ENCODE measurements at places on chromosomes 2 and 18.

- no peak for DNase-seq
These were observed 97.3 kb upstream of the GCFC2 start for GRCh38 chr2:75807992-75808391.

DNA sequence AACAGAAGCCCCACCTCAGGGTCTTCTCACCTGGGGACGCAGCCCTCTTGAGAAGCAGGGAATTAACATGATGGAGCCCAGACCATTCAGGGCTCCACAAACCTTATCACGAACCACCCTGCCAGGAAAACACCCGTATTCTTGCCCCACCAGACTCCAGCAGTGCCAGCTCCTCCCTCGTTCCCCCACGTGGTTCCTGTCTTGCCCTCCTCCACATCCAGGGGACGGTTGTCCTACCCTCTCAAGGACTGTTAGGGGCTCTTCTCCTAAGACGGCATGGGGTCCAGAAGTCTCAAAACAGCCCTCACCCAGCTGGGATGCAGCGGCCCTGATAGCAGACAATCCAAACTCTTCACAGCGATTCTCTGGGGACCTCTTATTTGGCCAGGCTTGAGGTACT, 372.2 kb upstream of the HS6ST1 start:
- no peak for DNase-seq

DNA sequence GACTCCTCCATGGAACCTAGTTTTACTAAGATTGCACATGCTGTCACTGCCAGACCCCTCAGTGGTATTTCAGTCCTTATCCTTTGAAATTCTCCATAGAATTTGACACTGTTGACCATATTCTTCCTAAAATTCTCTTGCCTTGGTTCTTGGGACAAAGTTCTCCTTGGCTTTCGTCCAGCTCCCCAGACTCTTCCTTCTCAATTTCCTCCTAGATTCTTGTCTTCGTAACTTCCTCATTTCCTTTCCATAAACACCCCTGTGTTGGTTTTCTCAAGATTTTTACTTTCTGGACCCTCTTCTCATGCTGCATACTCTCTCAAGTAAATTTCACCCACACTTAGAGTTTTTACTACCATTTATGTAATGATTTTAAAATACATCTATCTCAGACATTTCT, 96.6 kb upstream of the TWSG1 start:
- no peak for DNase-seq

DNA sequence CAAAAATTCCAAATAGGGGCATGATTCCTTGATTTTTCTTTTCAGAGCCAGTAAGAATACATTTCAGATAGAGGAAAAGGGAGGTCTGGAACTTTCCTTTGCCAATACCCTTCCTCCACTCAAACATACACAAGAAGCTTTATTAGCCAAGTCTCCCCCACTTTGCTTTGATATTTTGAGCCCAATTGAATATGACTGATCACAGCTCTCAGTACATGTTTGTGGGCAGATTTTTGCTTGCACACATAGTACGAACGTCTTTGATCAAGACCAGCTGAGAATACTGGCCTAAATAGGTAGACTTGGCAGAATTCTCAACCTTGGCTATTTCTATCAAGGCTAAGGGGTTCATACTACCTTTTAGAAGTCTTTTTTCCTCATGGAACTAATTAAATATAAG, 148.8 kb upstream of the PGAP1 start:
- no peak for DNase-seq

DNA sequence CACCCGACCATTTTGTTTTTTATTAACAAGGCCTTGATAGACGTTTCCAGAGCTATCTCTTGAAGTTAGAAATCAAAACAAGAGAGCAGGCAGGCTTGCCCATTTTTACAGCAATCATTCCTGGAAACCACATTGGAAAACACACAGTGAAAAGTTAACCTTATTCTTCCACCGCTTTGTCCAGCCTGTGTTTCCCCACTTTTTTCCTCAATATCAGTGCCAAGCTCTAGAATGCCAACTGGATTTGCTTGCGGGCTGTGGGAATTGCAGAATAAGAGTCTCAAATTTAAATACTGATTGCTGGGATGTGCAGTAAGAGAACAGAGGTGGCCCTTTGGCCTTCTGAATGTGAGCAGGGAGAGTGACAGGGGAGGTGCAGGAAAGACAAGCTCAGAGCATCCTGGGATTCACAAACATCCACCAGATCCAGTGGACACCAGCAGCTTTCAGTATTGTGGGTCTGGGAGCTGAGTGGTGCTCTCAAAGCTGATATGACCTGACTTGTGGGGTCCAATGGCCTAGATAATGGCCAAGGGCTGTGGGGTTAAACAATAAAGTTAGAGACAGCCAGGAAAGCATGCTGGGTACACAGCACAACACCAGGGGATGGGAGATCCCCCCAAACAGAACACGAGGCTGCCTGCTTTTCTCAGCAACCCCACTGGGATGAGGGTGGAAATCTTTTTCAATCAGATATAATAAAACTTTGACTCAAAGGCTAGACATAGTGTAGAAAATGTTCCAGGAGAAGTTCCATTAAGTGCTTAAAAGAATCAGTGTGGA, 15.5 kb downstream of the CYP1B1 start:
- no peak for DNase-seq

DNA sequence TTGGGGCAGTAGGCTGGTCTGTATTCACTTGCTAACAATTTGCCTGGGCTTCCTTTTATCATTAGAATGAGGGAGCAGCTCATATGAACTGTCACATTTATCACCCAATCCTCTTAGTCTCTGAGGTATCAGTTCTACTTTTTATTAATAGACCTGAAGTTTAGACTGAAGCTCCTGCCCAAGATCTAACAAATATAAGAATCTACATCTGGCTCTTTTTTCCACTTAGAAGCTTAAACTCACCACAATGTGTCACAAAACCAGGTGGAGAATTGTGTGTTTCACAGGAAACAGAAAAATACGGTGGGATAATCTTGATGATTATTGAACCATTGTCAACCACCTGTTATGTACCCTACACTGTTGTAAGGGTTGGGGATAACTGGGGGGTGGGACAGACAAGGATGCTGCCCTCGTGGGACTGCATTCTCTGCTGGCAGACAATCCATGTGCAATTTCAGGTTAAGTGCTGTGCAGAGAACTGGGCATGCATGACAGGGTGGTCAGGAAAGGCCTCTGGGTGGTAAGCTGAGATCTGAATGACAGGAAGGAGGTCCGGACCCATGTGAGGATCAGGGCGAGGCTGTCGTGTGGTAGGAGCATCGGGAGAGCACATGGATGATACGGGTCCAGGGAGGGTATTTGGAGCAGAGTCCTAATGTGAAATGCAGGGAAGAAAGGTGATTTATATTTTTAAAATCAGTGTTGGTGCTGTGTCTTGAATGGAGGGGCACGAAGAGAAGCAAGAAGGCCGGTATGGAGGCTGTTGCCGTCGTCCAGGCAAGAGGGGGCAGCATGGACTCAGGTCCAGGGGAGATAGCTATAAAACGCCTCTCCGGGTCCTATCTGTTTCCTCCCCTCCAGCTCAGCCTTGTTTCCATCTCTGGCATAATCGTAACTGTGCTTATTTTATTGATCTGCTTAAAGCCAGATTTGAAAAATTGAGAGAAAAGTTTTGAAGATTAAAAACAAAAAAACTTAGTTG, 17.6 kb downstream of the MYL12B start:
- DNase-seq = no peak

DNA sequence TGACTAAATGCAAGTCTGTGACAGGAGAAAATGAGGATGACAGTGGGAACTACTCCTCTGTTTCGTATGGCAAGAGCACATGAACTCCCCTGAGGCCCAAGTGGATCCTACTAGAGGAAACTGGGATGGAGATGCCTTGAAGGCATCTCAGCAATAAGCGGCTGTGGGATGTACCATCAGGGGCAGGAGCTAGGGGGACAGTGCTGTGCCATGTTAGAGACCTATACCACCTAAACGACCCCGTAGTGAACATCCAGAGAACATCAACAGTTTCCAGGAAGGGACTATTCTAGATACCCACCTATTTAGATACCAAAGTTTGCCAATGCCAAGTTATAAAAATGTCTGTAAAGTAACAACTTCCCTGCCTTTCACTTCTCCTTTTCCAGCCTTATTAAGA, 860.8 kb upstream of the ACVR2A start:
- DNase-seq = no peak

- DNase-seq = no peak
These were observed 2.6 kb upstream of the KCNE4 start for GRCh38 chr2:223049356-223049755.

DNA sequence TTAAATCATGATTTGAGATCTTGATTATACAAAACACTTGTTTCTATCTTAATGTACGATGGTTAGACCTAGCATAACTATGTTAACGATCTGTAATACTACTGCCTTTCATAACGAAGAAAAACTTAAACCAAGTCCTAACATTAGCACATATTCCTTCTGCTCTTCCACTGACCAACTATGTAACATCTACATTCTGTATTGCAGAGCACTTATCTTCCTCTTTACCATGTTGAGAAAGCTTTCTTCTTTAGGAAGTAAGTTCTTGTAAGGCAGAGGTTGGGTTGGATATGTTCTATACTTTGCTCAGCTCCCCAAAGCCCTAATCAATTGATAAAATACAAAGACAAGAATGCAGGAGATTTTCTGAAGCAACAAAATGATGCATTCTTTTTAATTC, 7.9 kb upstream of the ZNF407 start:
- DNase-seq = no peak

GRCh38 chr2:241136661-241137260, 12.5 kb downstream of the PASK start:
- no peak for DNase-seq

DNA sequence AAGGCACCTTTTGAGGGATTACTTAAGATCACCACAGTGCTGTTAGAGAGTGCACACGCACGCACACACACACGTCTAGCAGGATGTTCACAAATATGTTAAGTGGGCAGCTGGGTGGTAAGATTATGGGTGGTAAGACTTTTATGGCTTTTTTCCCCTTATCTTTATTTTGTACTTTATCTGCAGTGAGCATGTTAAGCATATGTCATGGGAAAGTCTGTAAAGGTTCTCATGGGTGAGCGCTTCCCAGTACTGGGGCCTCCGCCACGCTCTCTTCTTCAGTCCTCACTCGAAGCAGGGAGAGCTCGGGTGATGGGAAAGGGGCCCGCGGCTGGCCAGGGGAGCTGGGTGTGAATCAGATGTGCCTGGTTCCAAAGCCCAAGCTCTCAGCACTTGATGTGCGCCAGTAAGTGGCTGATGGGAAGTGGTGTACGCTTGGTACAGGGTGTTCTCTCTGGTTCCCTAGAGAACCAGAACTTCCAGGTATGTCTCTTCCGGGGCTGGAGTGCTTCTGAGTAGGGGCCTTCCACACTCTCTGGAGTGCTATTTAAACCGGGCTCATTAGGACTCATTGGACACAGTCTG, 83.9 kb upstream of the YWHAQ start:
- DNase-seq = no peak

DNA sequence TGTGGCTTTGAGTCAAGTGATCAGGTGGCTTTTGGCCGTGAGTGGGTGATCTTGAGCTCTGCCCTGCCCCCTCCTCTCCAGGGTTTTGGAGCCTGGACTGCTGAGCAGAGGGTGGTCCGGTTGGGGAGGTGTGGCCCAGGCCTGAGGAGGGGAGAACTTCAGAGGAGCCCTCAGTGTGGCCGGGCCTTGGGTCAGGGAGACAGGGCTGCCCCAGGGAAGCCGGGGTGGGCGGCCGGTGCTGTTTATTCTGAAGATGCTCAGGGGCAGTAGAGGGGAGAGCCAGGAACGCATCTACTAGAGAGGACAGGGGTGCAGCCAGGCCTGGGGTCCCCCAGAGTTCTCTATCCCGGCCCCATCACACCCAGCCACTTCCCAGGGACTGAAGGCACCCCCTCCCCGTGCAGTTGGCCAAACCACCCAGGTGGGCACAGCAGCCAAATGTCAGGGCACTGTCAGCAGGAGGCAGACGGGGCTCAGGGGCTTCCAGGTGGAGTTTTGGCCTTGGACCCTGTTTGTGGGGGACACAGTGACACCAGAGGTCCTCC, 963 bp downstream of the ERFE start:
- DNase-seq = no peak

Data from T-helper 17 cell (primary cell).